ENCODE measurements at places on chromosomes 16 and 17.

- peak; percentile 57 for DNase-seq
Observed at GRCh38 chr17:72591289-72592241, 470.7 kb downstream of the SOX9 start.

DNA sequence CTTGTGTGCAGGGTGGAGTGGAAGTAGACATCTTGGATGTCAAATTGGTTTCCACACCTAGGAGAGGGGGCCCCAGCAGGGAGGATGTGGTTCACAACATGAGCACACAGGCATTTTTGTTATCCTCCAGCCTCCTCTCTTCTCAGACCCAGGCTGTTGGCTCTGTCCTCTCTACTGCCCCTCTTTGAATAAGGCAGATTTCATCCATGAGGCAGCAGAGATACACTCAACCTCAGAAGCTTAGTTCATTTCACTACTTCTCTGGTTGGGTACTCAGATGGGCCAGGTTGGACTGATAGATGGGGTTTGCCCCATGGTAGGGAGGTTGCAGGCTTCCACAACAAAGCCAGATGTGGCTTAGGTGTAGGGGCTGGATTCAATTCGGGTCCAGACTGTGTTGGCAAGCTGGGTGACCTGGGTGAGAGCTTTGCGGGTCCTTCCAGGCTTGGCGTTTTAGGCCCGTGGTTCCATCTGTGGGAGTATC is 22.2 kb upstream of the NFATC3 start:
- DNase-seq = no peak

DNA sequence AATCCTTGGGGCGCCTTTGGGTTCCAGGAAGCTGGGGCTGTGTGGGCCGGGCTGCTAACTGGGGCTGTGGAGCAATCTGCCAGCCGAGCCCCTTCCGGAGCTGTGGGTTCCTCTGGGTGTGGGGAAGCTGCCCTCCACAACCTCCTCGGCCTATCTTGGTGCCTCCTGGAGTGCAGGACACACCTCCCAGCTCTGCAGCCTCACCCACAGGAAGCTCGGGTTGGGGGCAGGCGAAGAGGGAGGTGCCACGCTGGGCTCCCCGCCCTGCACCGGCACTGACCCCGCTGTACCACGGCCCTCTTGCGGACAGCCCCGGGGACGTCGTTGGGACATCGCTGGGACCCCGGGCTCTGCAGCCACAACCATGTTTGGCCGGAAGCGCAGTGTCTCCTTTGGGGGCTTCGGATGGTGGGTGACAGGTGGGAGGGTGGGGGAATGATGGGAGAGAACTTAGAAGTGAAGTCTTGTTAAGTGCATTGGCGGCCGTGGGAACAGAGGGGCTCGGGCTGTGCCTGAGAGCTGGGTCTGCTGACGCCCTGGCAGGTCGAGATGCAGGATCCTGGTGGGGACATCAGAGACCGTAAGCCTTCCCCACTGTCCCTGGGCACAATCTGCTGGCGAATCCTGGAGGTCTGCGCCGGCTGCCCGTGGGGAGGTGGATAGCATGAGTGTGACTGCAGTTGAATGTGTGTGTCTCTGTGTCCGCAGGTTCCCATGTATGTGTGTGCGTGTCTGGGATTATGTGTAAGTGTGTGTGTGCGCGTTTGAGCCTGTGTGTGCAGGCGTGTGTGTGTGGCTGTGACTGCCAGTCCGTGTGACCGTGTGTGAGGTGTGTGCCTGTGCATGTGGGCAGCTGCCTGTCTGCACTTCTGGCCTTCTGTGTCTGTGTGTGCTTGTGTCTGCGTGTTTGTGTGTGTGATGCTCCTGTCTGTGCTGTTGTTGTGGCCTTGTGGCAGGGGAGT is at the start of gene RAP1GAP2:
TSS of gene RAP1GAP2 (plus strand) at position 275 of the 962 bp plus-strand sequence. CDS start at position 365, 90 bp downstream.
- no peak for DNase-seq

DNA sequence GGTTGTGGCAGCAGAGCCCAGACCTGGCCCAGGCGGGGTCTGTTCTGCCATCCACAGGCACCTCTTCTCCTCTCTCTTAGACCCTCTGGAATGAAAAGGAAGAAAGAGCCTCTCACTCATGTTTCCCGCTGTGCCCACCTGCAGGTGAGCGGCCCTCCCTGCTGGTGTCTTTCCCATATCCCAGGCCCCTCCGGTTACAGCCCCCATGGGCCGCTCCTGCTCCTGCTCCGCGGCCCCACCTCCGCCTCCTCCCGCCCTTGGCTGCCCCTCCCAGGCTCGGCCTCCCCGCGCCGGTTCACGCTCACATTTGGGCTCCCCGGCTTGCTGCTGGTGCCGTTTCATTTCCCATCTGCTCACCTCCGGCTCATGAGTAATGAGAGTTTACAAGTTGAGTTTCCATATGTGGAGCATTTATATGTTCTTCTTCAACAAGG is 98.7 kb upstream of the SDK2 start:
- DNase-seq = no peak

Data from PC-3 (cell line).